A549 treated with Mapracorat at 1 μM for 4 hours (cell line): ENCODE measurements at places on chromosomes 3 and 15. TPM values are rescaled to one million over a fixed set of nuclear protein-coding genes. Genes with fewer than 3 reads are reported as not detected.

HDAC11 gene
- 6.5 to 9.1 TPM (median 8.4 TPM) in 5 replicates for total RNA-seq

LRRFIP2 gene
- total RNA-seq = 53.7 to 63.5 TPM (median 57.3 TPM) in 5 replicates

ROBO1 gene
- total RNA-seq = 9.1 to 16.3 TPM (median 15.1 TPM) in 5 replicates

ITPKA gene
- total RNA-seq = 3.6 to 6.7 TPM (median 5.2 TPM) in 5 replicates

APBA2 gene
- total RNA-seq = 15.5 to 20.7 TPM (median 17.9 TPM) in 5 replicates

AQP9 gene
- total RNA-seq = 0.05 to 0.06 TPM in 2 of 5 replicates, not detected in the others

CGNL1 gene
- 0.68 to 0.85 TPM (median 0.77 TPM) in 5 replicates for total RNA-seq

TGM4 gene
- total RNA-seq = 0.07 to 0.30 TPM (median 0.14 TPM) in 5 replicates

EAF2 gene
- total RNA-seq = 1.5 to 2.7 TPM (median 2.2 TPM) in 5 replicates

PAQR9 gene
- total RNA-seq = 2.2 to 3.0 TPM (median 2.6 TPM) in 5 replicates

TNNC1 gene
- total RNA-seq = 0.99 to 1.5 TPM (median 1.4 TPM) in 5 replicates

SNRK gene
- total RNA-seq = 4.2 to 5.3 TPM (median 4.2 TPM) in 5 replicates

SMAD6 gene
- 16.9 to 29.6 TPM (median 25.2 TPM) in 5 replicates for total RNA-seq

CHRM5 gene
- total RNA-seq = 0.03 to 0.04 TPM in 2 of 5 replicates, not detected in the others

AGTR1 gene
- 0.32 to 0.72 TPM (median 0.51 TPM) in 5 replicates for total RNA-seq

FGF12 gene
- total RNA-seq = 0.44 to 1.1 TPM (median 0.68 TPM) in 5 replicates

SCN11A gene
- total RNA-seq = 0.02 TPM in 1 of 5 replicates, not detected in the others

LRTM1 gene
- not detected in 5 replicates for total RNA-seq

SLC24A5 gene
- not detected in 5 replicates for total RNA-seq

PLSCR5 gene
- total RNA-seq = not detected in 5 replicates

MASP1 gene
- not detected in 5 replicates for total RNA-seq

RCCD1 gene
- total RNA-seq = 23.6 to 39.6 TPM (median 32.7 TPM) in 5 replicates

NEO1 gene
- 26.9 to 38.1 TPM (median 29.6 TPM) in 5 replicates for total RNA-seq

ACKR4 gene
- not detected in 5 replicates for total RNA-seq

CXCR6 gene
- not detected in 5 replicates for total RNA-seq

MESP1 gene
- total RNA-seq = 1.7 to 8.1 TPM (median 5.5 TPM) in 5 replicates

CHRNA7 gene
- 4.1 to 5.0 TPM (median 4.3 TPM) in 5 replicates for total RNA-seq

CSTA gene
- 0.93 to 1.4 TPM (median 1.1 TPM) in 5 replicates for total RNA-seq

SCG3 gene
- 0.06 to 0.08 TPM (median 0.07 TPM) in 4 of 5 replicates, not detected in the other for total RNA-seq

CMTM8 gene
- total RNA-seq = 8.2 to 14.4 TPM (median 13.4 TPM) in 5 replicates

GMNC gene
- 0.04 TPM in 1 of 5 replicates, not detected in the others for total RNA-seq

ARHGEF26 gene
- 7.4 to 10.0 TPM (median 9.0 TPM) in 5 replicates for total RNA-seq

ALDH1A3 gene
- total RNA-seq = 15.1 to 16.5 TPM (median 15.9 TPM) in 5 replicates

RARB gene
- 5.5 to 10.9 TPM (median 8.3 TPM) in 5 replicates for total RNA-seq

RAD54L2 gene
- total RNA-seq = 3.6 to 4.1 TPM (median 3.9 TPM) in 5 replicates

GP5 gene
- total RNA-seq = 0.04 TPM in 1 of 5 replicates, not detected in the others

ACAN gene
- total RNA-seq = 0.77 to 0.99 TPM (median 0.84 TPM) in 5 replicates

BTBD1 gene
- 47.2 to 61.0 TPM (median 56.2 TPM) in 5 replicates for total RNA-seq

BCHE gene
- total RNA-seq = 0.52 to 1.1 TPM (median 0.86 TPM) in 5 replicates

CAPN3 gene
- total RNA-seq = 0.21 to 0.40 TPM (median 0.27 TPM) in 5 replicates

ST8SIA2 gene
- total RNA-seq = 0.23 to 0.63 TPM (median 0.35 TPM) in 5 replicates

TMEM45A gene
- 2.1 to 2.7 TPM (median 2.3 TPM) in 5 replicates for total RNA-seq

GOLGA6L7 gene
- not detected in 5 replicates for total RNA-seq

ZFYVE19 gene
- total RNA-seq = 13.9 to 19.2 TPM (median 17.3 TPM) in 5 replicates

UBA5 gene
- total RNA-seq = 19.6 to 24.6 TPM (median 22.8 TPM) in 5 replicates

PARP9 gene
- 5.1 to 6.1 TPM (median 5.5 TPM) in 5 replicates for total RNA-seq

GNAT1 gene
- total RNA-seq = 0.05 to 0.31 TPM in 2 of 5 replicates, not detected in the others

RBMS3 gene
- 0.32 to 0.65 TPM (median 0.51 TPM) in 5 replicates for total RNA-seq

SLC28A2 gene
- not detected in 5 replicates for total RNA-seq

MYZAP gene
- total RNA-seq = 0.75 to 1.2 TPM (median 1.1 TPM) in 5 replicates

CLDN16 gene
- 0.16 TPM in 1 of 5 replicates, not detected in the others for total RNA-seq

PRR20G gene
- total RNA-seq = 0.97 to 1.6 TPM (median 1.3 TPM) in 5 replicates

CCRL2 gene
- total RNA-seq = 0.07 to 0.17 TPM (median 0.11 TPM) in 4 of 5 replicates, not detected in the other

SPATA16 gene
- not detected in 5 replicates for total RNA-seq

LAMB2 gene
- 82.0 to 115 TPM (median 113 TPM) in 5 replicates for total RNA-seq
